ENCODE measurements at places on chromosomes 3 and 15.

DNA sequence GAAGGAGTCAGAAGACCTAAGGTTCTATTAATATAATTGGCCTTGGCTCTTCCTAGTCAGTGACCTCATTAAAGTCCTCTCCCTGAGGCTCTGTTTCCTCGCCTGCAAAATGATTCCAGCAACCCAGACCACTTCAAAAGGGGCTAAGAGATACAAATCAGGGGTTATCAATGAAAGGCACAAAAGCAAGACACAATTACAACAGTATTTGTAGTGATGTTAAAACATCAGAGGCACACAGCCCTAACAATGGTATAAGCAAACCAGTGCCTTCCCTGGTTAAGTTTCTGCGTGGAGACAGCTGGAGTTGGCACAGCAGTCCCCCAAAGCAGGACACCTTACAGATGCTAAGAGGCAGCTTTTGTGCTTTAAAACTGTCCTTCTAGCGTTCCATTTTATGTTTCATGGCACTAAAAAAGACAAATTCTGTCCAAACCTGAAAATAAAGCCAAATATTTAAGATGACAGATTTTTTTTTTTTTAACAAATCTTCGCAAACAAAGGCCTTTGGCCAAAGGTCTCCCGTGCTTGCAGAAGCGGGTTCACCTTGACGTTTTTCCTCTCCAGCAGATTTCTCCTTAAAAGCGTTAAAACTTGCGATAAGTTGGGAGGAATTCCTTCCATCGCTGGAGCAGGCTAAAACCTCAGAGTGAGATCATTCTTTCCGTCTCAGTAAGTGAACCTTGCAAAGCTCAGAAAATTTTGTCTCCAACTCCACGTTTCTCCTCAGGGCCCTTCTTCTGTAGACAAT lies 999 bp downstream of the ZNF280D start:
- no peak for DNase-seq

- DNase-seq, result no peak
Observed at GRCh38 chr3:30764281-30764680, 130.2 kb downstream of the GADL1 start.

DNA sequence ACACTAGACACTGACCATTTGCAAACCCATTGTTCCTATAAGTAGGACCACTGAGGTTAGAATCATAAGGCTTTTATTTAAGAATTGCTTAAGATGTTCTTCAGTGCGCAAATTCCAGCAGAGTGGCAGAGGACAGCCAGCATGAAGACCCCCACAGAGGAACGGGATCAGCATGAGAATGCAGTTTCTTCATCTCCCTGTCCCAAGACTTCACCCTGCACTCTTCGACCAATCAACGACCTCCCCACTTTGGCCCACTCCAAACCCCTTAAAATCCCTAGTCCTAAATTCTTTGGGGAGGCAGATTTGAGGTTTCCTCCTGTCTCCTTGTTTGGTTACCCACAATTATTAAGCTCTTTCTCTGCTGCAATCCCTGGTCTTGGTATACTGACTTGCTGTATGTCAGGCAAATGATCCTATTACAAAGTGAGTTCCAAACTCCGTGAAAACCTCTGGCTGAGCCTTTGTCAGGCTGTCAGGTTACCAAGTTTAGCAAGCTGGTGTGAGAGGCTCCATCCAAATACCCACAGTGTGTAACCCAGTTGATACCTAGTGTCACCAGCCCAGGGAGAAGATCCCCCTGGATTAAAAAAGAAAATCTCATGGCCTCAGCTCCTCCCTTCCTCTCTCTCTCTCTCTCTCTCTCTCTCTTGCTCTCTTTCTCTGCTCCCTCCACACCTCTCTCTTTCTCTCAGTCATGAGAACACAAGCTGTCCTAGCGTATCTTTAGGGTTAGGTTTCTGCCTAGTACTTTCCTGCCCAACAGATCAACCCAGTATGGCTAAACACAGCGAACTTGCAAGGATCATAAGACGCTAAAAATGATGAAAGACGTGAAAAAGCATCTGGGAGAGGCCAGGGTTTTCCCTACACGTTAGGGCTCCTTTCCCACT lies 15.8 kb upstream of the RBSN start:
- no peak for DNase-seq

- no peak for DNase-seq
Observed at GRCh38 chr3:160810362-160811236, 54.6 kb downstream of the PPM1L start.

GRCh38 chr3:107950417-107950816 lies 140.4 kb downstream of the CD47 start:
- no peak for DNase-seq

DNA sequence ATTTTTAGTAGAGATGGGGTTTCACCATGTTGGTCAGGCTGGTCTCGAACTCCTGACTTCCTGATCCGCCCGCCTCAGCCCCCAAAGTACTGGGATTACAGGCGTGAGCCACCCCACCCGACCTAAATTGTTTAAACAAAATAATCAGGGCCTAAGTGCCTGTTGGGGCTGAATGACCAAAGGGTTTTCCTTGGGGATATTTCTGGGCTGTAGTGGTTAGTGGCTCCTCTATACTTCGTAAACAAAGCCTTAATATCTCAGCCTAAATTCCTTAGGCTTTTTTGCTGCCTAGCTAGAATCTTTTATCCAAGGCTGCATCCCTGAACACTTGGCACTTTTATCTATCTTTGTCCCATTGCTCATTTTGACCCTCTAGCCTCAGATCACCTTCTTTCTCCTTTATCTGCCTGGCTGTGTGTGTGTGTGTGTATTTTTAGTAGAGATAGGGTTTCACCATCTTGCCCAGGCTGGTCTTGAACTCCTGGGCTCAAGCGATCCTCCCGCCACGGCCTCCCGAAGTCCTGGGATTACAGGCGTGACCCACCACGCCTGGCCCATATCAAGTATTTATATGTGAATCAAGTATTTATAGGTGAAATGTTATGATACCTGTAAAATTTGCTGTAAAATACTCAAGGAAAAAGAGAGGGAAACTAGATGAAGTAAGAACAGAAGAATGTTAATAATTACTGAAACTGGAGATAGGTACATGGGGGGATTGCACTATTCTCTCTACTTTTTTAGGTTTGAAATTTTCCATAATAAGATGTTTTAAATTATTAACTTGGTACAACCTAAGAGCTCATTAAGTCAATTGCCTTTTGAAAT lies 1.8 kb downstream of the NUSAP1 start:
- DNase-seq, result no peak

DNA sequence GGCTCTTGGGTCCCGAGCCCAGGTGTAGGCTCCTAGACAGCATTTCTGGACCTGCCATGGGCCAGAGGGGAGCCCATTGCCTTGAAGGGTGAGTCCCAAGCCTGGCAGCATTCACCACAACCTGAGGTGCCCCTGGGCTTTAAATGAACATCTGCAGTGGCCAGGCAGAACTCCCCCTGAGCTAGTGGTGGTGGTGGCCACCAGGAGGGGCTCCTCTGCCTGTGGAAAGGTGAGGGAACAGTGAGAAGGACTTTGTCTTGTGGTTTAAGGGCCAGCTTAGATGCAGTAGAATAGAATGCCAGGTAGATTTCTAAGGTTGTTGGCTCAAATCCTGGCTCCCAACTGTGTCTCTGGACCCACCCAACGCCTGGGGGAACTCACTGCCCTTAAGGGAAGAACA lies 55.6 kb downstream of the CASR start:
- no peak for DNase-seq

GRCh38 chr3:117692416-117692995 lies 982.9 kb downstream of the TUSC7 start:
- DNase-seq, result no peak

GRCh38 chr15:73075160-73075859 lies 23.0 kb downstream of the NEO1 start:
- DNase-seq, result no peak

DNA sequence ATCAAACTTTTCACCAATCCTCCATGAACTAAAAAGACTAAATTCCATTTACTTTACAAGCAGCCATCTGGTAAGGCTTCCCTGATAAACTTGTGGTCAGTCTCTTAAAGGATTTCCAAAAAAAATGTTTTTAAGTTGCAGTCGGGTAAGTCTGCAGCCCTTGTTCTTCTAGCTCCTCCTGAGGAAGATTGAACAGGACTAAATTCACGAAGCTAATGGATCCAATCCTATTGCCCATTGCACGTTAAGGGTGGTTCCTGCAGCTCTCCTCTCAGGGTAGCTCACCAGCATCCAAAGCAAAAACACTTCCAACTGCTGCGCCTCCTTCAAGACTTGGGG lies 2.8 kb downstream of the HES1 start:
- no peak for DNase-seq

DNA sequence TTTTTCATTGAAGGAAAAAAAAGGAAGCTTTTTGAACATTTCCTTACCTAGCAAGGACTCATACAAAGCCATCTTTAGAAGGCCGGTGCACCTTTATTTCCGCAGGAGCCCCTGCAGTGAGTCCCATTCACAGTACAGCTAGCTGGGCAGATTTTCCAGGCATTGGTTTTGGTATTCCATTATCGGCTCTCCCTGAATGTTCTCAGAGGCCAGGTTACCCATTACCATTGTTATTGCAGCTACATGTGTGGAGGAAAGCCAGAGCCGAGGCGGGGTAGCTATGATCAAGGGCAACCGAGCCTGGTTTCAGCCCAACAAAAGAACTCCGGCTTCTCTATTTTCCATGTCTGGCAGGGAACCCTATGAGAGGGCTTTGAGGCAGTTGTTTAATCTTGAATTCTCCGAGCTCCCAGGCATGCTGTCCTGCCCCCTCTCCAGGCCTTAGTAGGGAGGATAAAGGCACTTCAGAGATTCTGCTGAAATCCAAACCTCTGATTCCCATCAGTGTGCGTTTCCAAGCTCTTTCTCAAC lies 100.3 kb downstream of the LRRK1 start:
- DNase-seq, result no peak

DNA sequence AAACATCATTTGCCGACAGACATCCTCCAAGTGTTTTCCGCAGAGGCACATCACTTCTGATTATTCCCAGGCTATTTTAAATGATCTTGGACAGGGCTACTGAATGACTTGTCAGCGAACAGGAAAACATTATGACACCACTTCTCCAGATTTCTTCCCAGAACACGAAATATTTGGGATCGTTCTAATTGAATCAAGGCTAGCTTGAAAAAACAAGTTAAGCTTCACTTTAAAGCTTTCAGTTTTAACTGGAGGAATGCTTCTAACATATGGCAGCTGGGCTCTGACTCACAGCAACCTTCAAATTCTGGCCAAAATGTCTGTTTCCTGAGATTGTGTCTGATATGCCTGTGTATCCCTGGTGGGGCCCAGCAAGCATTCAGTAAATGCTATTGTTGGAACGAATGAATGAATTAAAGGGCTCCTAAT lies 127.0 kb upstream of the ICE2 start:
- DNase-seq, result no peak

DNA sequence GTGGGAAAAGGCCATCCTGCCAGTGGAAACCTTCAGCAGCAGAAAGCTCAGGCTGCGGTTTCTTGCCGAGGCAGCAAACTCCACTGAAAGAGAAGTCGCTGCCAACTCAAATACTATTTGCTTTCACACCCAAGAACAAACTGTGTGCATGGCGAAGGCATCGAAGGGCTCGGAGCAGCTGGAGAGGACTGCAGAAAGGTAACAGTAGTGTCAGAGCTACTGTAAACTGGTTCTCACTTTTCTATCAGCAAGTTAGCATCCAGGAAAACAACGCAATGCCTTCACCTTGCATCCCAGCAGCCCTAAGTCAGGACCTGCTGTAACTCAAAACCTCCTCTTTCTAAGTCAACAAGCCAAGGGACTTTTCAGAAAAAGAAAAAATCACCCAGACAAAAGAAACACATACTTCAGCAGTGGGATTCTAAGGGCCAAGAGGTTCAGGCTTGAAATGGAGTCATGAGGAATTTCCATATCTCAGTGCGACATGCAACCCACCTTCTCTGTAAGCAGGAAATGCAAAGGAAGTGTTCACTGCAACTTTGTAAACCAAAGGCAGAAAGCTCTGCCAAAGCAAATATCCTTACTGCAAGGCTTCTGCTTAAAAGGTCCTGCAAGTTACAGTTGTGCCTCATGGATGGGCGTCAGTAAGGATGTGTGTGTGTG lies 193.5 kb downstream of the FOXP1 start:
- peak; percentile 71 for DNase-seq

DNA sequence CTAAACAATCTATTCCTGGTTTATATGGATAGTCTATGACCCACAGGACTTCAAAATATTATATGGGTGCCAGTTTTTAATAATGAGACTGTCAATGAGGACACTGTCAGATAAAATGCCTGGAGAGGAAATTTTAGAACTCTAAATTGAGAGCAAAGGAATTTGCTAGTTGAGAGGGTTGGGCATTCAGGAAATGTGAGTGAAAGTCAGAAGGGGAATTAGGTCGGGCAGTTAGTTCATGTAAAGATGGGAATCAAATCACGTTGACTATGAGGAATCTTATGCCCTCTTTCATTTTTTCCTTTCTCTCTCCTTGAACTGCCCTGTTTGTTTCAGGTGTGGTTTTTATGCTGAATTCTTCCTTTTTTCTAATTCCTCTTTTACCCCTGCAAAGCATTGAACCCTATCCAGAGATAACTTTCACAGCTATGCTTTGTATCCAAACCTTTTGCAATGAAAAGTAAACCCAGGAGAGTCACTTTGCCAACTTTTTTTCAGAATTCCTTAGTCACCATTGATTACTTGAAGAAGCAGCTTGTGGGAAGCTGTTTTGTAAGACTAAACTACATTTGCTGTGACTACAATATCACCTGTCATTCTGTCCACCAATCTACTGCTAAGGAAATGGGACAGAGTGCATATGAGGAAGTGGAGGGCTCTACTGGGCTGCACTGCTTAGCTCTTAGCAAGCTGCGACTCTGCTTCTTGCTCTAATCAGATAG lies 27.8 kb downstream of the CHP1 start:
- no peak for DNase-seq

DNA sequence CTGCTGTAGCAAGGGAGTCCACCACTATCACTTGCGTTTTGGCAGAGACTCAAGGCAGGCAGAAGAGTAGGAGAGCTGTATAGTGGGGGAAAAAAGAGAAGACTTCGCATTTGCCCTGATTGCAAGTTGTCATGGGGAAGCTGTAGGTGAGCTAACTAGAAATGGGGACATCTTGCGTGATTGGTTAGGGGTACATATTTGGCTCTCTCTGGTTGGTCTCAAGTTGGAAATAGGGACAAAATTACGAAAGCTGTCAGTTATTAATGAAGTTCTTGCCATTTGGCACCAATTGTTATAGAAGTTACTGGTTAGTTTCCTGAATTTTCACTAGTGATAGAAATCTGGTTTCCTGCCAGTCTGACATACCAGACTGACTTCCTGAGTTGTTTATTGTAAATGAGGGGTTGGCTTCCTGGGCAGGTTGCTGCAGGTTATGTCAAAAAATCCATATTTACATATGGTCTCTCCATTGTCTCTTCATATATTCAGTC lies 8.2 kb upstream of the SENP7 start:
- no peak for DNase-seq

DNA sequence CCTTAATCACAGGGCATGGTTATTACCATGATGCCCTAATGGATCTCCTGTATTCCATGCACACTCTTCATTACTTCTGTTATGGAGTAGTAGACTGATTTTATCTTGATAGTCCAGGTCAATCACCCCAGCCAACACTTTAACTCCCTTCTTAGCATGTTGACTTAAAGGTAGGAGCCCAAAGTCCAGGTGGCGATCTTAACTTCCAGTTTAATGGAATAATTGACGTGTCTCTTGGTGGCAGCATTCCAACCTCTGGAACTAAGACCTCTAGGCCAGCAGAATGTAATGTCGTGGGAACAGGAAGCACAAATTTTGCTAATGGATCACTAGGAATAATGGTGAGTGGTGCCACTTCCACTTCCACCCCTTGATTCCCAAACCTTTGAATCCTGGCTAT lies 687.2 kb upstream of the SGO1 start:
- DNase-seq, result no peak

All from posterior cingulate gyrus (tissue), 11 donors.